ENCODE measurements at places on chromosomes 4 and X. TPM values are rescaled to one million over a fixed set of nuclear protein-coding genes. Genes with fewer than 3 reads are reported as not detected.

MSANTD1 gene
- total RNA-seq: 0.60 TPM

C4orf51 gene
- not detected for total RNA-seq

AFM gene
- not detected for total RNA-seq

ARL9 gene
- 0.95 TPM for total RNA-seq

APELA gene
- not detected for total RNA-seq

Measured in bronchial smooth muscle cell (primary cell).